Activated T-cell treated with anti-CD3 and anti-CD28 coated beads, Interleukin-2, amount 50 U/mL, for 48 hours (primary cell): ENCODE measurements at places on chromosomes 7 and 10.

GRCh38 chr10:70932392-70933196, 44.2 kb upstream of the PCBD1 start:
- DNase-seq = no peak

GRCh38 chr10:79229071-79229541, 118.2 kb upstream of the PPIF start:
- no peak for DNase-seq

GRCh38 chr7:114700247-114700928, 221.5 kb upstream of the MDFIC start:
- no peak for DNase-seq

- no peak for DNase-seq
These were observed 17.6 kb upstream of the TNPO3 start for GRCh38 chr7:129072479-129073011.
